HT-29 (cell line): ENCODE measurements at places on chromosomes 7 and 10. TPM values are rescaled to one million over a fixed set of nuclear protein-coding genes. Genes with fewer than 3 reads are reported as not detected.

DNA sequence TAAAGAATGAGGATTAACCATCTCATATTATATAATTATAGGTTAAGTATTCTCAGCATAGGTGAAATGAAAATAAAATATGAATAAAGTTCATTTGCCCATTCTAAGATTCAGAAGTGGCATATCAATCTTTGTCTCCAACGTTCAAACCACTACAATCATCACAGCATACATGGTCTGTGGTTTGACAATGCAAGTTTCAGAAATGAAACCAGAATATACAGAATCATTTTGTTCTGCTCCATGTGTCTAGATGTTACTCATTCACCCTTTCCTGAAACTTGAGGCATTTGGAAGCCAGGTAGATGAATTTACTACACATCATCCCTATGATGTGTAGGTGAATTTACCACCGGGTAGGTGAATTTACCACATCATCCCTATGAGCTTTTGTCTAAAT is 44.5 kb upstream of the PPP1R3A start:
- no peak for DNase-seq

DNA sequence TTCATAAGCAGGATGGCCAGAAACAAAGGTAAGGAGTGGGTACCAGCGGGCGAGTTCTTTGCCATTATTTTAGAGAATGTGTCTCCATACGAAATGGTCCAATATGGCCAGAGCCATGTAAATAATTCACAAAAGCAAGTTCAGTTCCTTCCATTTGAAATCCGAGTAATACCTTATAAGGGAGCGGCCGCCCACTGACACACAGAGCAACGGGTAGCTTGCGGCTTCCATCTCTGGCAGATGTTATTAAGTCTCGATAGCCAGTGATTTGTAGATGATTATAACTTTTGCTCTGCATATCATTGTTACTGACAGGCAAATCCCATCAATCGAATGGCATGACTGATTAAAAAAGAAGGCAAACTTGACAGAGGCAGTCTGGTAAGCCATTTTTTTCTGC is 63.2 kb downstream of the GFRA1 start:
- DNase-seq = no peak

DNA sequence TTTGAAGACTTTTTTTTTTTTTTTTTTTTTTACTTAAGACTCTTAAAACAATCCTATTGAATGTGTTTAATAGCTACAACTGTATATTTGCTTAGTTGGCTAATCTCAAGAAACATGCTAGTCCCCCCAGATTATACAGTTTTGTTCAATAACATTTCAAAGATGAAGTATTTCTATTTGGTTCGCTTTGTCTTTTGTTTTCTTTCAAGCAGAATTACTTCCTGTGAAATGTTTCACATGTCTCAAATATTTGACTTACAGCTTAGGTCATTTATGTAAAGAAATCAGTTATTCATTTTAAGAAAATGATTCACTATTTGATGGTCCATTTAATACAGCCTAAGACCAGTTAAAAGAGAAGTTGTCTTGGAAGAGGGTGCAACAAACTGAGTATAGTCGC is 12.8 kb upstream of the LAMB1 start:
- peak; percentile 20 for DNase-seq

- DNase-seq = no peak
Observed at GRCh38 chr7:34839645-34840044, 181.6 kb downstream of the NPSR1 start.

GRCh38 chr10:122034149-122034756 is 45.3 kb downstream of the TACC2 start:
- peak; percentile 55 for DNase-seq

DNA sequence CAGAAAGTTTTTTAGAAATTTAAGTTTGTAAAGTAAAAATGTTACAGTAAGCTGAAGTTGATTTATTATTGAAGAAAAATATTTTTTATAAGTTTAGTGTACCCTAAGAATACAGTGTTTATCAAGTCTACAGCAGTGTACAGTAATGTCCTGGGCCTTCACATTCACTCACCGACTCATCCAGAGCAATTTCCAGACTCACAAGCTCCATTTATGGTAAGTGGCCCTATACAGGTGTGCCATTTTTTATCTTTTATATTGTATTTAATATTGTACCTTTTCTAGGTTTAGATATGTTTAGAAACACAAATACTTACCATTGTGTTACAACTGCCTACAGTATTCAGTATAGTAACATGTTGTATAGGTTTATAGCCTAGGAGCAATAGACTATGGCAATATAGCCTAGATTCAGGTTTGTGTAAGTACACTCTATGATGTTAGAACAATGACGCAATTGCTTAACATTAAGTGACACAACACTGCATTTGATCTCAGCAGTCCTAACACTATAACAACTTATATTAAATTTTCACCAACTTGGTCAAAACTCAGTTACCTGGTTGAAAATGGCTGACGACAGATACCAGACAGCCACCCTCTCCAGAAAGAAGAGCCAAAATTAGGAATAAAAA is 45.7 kb downstream of the HIBADH start:
- no peak for DNase-seq

GRCh38 chr10:1406132-1406966 is 331.0 kb downstream of the ADARB2 start:
- no peak for DNase-seq

- peak; percentile 54 for DNase-seq
Observed at GRCh38 chr7:90345595-90346335, 751 bp upstream of the GTPBP10 start.

DNA sequence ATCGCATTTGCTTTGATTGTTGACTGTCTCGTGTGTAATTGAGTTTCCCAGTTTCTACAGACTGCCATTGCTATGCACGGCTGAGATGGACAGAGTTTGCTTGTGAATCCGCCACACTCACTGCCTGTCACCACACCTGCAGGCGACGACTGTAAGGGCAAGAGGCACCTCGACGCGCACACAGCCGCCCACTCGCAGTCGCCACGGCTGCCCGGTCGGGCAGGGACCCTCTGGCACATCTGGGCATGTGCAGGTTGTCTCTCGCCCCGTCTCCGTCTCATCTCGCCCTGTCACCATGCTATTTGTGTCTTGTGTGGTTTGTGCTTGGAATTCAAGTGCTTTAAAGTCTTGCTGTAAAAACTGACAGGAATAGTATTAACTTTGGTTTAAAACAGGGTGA is 17.5 kb downstream of the SUN1 start:
- no peak for DNase-seq

- no peak for DNase-seq
Observed at GRCh38 chr10:87053111-87053510, 33.0 kb downstream of the FAM25A start.

DNA sequence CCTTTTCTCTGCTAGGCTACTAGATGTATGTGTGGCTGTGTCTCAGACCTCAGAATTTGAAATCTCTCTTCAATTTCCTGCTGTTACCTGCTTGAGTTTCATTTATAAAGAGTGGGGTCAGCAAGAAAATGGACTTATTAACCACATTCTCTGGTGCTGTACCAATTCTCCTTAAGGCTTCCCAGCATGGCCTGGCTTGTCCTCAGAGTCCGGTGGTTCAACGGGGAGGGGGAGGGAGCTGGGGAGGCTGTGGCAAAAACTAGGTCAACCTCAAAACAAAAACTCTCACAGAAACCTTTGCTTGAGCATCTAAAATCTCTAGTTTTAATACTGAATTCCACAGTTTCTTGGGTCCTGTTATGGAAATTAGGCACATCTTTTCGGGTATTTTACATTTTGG is 389.1 kb upstream of the COBL start:
- no peak for DNase-seq

- no peak for DNase-seq
Observed at GRCh38 chr7:70214071-70214470, 615.8 kb downstream of the AUTS2 start.

- no peak for DNase-seq
Observed at GRCh38 chr7:7265081-7266075, 83.0 kb downstream of the C1GALT1 start.

DNA sequence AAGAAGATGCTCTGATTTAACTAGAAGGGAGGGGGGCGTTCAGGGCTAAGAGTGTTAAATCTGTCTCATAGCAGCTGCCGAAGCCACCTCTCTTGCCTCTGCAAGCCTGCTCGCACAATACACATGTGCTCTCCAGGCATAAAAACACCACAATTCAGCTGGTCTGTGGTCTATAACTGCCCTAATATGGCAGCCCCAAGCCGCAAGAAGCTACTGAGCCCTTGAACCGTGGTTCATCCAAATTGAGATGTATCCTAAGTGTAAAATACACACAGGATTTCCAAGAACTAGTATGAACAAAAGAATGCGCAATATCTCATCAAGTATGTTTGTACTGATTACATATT is 70.8 kb upstream of the FGFR2 start:
- DNase-seq = no peak

DNA sequence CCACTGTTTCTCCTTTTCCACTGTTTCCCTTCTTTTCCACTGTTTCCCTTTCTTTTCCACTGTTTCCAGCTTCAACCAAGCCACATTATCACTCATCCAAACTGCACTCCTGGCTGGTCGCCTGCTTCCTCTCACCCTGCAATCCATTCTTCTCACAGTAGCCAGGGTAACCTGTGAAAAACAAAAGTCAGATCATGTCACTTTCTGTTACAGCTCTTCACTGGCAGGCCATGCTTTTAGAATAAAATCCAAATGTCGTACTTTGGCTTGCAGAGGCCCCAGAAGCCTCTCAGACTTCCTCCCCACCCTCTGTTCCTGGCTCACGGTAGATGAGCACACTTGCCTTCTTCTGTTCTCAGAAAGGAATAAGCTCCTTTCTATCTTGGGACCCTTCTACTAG is 33.9 kb downstream of the STARD3NL start:
- DNase-seq = no peak

GRCh38 chr10:57880446-57881227 is 387.1 kb downstream of the IPMK start:
- DNase-seq = no peak

DNA sequence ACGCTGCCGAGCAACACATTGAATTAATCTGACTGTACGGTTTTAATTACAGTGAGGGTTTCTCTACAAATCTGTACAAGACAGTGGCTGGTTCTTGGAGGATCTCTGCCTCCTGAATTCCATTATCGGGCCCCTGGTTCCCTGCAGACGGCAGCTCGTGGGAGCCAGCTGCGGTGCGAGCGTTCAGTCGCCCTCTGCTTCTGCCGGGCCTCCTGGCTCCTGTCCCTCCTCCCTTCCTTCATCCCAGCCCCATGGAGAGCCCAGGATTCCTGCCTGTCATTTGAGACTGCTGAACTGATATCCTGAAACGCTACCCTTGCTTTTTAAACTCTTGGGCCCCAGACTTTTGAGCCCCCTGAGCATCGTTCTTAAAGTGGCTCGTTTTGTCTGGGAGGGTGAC is 6.6 kb upstream of the DLX6 start:
- DNase-seq = no peak

GRCh38 chr10:80611481-80612185 is 73.9 kb downstream of the SH2D4B start:
- DNase-seq = no peak

- peak; percentile 80 for DNase-seq
Observed at GRCh38 chr7:81175275-81175940, 256.6 kb upstream of the SEMA3C start.

DNA sequence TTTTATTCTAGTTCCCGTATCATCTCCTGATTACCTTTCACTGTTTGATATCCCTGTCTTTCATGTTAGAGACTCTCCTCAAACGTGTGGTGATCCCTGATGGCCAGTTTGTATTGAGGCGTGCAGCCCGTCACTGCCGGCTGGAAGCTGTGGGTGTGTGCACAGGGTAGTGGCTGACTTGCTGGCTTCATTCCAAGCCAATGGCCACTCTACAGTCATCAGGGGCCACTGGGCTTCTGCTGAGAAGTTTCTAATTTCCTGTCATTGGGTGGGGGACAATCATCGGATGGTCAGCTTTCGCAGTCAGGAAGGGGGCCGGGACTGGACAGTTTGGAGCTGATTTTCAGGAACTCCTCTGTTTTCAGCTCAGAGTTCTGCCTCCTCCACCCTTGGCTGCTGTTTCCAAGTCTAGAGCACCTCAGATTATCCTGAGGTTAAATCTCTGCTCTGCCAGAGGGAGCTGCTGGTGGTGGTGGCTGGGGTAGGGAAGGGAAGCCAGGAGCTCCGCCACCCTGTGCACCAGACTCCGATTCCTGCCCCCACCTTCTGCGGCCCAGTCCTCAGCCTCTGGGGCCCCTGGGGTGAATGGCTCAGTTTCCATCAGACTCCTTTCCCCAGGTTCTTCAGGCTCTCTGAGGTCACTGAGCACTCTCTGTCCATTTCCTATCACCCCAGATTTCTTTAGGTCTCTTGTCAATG is 34.9 kb downstream of the BAIAP2L1 start:
- DNase-seq = no peak

GRCh38 chr7:133409421-133409820 is 156.5 kb downstream of the EXOC4 start:
- DNase-seq = no peak

DNA sequence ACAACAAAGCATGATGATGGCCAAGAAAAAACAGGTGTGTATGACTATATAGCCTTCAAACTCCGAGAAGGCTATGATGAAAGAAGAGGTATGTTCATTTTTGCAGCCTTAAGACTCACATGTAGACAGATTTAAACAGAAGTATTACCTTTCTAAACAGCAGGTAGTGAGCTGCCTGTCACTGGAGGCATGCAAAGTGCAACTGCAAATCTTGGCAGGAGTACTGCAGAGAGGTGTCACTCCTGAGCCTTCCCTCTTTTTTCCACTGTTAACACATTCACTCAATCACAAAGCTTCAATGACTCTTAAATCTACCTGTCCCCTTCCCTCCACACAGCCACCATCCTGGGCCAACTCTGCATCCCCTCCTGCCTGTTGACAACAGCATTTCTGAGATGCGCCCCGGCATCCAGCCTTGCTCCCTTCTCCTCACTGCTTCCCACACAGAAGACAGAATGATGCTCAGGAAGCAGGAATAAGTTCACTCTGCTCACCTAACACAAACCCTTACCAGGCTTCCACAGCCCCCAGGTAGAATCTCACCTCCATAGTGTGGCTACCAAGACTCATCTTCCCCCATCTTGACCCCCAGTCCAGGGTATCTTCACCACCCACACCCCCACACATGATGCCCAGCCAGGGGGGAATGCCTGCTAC is 161.9 kb upstream of the ZMIZ1 start:
- DNase-seq = no peak

GRCh38 chr10:32253821-32254220 is 93.1 kb downstream of the EPC1 start:
- DNase-seq = no peak

DNA sequence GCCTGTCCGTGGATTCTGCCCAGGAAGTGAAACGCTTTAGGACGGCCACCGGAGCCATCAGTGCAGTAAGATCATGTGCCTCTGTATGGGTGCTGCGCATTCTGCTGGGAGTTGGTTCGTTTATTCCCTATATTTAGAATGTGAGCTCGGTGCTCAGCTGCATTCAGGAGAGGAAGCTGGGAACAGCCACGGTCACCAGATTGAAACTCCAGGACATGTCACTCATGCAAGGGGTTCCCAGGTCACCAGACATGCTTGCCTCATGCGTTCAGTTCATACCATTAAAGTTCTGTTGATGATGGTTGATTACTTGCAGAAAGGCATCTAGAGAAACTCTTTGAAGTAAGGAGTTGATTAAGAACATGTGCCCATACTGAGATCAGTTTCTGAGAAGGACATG is 78.1 kb downstream of the TRRAP start:
- no peak for DNase-seq

- no peak for DNase-seq
Observed at GRCh38 chr10:124138883-124139348, 45.5 kb upstream of the CHST15 start.

GRCh38 chr10:35015843-35016408 is 74.2 kb downstream of the CUL2 start:
- DNase-seq = no peak

GRCh38 chr10:34687434-34688210 is 127.5 kb downstream of the PARD3 start:
- DNase-seq = no peak

The CALN1 gene
- not detected in 2 replicates for total RNA-seq

The NEBL gene
- 0.68 and 2.2 TPM in 2 replicates for total RNA-seq

The OIT3 gene
- total RNA-seq = not detected in 2 replicates

The OTUD1 gene
- total RNA-seq = 2.3 and 2.4 TPM in 2 replicates

The UPK3BL2 gene
- 11.1 and 15.2 TPM in 2 replicates for total RNA-seq
